Stimulated activated CD8-positive, alpha-beta memory T cell treated with anti-CD3 and anti-CD28 coated beads, Interleukin-4, amount 100 ng/mL, for 24 hours (primary cell): ENCODE measurements at places on chromosomes 11 and 22.

DNA sequence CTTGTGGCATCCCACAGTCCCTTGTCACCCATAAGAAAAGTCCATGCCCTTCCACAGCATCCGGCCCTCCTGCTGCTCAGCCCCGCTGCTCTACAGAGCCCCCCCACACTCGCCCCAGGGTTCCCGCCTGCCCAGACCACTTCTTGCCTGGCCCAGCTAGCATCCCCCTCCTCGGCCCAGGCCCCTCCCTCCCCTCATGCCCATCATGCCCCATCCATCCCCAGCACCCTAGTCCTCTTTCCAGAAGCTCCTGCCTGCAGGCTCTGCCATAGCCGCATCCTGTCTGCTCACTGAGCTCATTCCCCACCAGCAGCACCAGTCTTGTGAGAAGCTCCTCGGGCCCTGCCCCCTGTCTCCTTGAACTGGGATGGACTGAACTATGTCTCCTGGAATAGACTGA, 54.4 kb downstream of the LINC01488 start:
- DNase-seq = no peak

DNA sequence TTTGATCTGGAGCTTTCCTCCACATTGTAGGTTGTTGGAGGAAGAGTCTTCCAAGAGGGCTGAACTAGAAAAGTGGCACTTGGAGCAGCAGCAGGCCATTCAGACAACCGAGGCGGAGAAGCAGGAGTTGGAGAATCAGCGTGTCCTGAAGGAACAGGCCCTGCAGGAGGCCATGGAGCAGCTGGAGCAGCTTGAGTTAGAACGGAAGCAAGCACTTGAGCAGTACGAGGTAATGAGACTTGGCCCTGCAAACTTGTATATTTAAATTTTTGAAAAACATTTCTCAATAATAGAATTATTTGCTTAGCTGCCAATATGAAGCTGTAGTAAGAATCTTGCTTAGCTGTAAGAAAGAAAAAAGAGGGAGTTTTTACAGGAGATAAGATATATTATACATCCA, 84.0 kb downstream of the SWAP70 start:
- DNase-seq = no peak

DNA sequence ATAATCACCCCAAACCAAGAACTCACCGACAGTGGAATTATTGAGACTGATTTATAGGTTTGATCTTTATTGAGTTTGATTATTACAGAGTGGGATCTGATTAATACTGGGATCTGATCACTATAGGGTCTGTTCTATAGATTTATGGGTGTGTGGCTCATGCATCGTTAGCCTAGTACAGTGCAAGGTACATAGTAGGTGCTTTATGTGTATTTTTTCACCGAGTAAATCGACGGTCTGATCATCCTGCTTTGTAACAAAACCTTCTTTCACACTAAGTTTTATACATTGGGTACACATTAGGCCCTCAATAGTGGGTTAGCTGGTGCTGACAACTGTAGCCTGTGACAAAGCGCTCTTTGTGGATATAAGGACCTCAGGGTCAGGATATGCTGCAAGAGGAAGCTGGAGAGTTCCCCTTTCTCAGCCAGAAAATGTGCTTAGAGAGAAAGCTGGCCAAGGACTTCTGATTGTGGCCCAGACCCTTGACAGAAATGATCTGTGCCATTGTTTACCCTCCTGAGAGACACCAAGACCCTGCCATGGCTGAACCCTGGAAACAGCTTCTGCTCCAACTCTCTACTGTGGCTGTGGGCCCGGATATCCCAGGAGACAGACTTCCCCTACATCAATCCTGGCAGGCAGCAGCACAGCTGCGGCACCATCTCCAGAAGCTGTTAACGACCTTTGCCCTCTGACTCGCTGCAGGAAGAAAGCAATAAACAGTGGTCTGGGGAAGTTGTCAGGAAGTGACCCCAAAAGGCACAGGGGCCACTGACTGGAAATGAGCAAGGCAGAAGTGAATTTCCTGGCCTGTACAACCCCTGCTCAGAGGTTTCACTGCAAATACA, 16.1 kb upstream of the TPP1 start:
- DNase-seq = no peak

DNA sequence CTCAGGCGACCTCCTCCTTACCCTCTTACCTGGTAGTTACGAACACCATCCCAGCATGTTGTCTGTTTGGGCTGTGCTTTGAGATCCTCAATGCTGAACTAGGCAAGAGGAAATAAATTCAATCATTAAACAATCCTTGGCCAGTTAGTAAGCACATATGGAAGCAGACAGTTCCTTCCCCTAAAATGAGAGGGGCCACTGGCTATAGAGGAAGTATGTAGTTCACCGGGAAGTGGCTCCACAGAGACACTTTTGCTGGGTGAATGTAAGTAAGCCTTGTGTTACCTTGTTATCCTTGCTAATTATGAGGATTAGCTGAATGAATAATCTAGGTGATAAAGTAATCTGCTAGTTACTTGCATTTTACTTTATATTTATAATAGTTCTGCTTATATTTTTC, 2.9 kb downstream of the THYN1 start:
- DNase-seq = no peak

- no peak for DNase-seq
These were observed 54.3 kb downstream of the SCUBE1 start for GRCh38 chr22:43288807-43289420.

- no peak for DNase-seq
These were observed 313.1 kb upstream of the PITPNB start for GRCh38 chr22:28232204-28232603.

DNA sequence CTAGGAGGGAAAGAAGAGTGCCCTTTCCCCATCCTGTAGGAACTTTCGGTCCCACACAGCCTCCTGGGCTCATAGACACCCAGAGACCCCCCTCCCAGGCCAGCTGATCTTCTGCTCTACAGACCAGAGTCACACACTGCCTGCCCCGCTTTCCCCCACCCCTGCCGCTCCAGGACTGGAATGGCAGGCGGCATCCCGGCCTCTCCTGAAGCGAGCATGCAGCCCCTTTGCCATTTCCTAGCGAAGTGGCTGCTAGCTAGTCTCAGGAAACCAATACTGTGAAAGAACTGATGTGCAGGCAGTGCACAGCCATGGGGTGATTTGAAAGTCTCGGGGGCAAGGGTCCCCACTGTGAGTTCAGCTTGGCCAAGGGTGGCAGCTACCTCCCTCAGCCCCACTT, 8.3 kb downstream of the PICK1 start:
- no peak for DNase-seq

DNA sequence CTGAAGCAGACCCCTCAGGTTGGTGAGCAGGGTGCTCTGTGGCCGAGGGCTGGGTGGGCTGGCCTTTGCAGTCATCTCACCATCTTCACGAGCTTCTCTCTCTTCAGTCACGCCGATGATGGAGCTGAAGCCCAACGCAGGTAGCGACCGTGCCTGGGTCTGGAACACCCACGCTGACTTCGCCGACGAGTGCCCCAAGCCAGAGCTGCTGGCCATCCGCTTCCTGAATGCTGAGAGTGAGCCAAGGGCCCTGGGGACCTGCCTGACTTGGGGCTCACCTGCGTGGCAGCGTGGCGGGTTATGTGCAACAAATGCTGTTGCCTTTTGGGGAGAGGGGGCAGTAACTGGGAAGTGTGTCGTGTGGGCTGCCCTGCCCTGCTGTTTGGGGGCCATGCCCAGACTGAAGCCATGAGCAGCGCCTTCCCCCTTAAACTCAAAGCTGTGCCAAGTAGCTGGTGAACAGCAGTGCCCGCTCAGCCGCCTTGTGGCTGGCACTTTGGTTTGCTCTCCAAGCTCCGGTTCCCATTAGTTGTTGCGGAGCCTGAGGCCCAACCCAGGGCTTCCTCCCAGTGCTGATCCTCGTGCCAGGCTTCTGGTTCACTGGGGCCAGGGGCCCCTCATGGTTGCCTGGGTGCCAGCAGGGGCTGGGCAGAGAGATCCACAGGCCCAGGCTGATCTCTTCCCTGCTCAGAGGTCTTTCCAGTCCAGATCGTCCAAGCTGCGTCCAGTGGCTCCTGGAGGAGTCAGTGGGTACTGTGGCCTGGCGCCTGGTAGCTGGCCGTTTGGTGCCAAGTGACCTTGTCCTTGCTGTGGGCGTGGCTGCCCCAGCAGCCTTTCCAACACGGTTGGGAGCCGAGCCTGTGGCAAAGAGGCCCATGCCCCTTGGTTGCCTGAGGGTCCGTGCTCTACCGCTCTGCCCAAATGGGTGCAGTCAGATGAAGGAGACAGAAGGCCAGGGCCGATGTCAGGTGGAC, 6.1 kb upstream of the ZDHHC8 start:
- no peak for DNase-seq

- no peak for DNase-seq
These were observed 130.9 kb upstream of the BLID start for GRCh38 chr11:122246874-122247273.

GRCh38 chr22:38075105-38075825, 8.7 kb downstream of the SLC16A8 start:
- no peak for DNase-seq

GRCh38 chr11:92050305-92050704, 174.3 kb upstream of the FAT3 start:
- no peak for DNase-seq

GRCh38 chr11:134118006-134118405, 49.1 kb downstream of the JAM3 start:
- no peak for DNase-seq

GRCh38 chr11:1878137-1879031, 13.3 kb downstream of the PRR33 start:
- DNase-seq = no peak

DNA sequence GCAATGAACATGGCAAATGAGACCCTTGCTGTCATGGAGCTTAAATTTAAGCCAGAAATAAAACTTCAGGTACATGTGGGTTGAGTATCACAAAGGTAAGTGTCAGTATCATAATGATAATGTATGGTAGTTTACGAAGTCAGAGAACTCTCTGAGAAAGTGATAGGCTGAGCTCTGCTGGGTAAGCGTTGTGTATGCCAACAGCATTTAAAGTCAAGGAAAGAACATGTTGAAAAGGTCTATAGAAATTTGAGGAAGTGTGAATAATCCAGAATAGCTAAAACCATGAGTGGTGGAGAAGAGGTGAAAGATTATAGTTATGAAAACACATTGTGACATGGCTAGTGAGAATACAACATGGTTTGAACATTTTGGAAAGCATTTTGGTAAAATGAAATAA, 17.4 kb upstream of the CTSC start:
- no peak for DNase-seq

GRCh38 chr11:67260406-67260805, 5.9 kb upstream of the GRK2 start:
- no peak for DNase-seq

DNA sequence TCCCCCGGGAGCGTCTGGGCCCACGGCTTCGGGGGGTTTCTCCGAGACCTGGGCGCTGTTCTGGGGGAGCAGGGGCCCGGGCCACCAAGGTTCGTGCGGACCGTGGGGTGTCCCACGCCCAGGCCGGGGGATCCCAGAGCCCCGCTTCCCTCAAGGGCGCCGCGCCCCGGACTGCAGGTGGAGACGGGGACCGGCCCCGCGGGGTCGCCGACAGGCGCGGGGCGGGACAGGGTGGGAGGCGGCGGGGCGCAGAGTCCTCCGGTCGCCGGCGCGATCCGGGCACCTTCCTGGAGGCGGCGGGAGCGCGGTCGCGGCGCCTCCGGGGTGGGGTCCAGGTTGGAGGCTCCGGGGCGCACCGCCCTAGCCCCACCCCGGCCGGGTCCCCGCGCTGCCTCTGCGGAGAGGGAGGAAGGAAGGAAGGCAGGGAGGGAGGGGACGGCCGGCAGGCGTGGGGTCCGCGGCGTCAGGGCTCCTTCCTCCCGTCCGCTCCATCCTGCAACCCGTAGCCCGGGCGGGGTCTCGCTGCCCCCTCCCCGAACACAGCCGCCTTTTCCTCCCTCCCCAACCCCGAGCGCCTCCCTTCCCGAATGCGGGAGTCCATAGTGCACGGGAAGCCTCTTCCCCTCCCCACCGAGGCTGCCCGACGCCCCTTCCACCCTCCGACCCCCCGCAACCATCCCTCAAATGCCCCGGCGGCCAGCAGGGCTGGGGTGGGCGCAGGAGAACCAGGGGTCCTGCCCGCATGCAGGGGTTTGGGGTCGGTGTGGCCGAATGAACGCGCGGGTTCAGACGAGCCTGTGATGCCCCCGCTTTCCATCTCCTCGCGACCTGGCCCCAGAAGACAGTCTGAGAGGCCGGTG, 4.3 kb upstream of the ZBED4 start:
- DNase-seq = no peak

- no peak for DNase-seq
These were observed 96.0 kb downstream of the EXT2 start for GRCh38 chr11:44191322-44192016.

DNA sequence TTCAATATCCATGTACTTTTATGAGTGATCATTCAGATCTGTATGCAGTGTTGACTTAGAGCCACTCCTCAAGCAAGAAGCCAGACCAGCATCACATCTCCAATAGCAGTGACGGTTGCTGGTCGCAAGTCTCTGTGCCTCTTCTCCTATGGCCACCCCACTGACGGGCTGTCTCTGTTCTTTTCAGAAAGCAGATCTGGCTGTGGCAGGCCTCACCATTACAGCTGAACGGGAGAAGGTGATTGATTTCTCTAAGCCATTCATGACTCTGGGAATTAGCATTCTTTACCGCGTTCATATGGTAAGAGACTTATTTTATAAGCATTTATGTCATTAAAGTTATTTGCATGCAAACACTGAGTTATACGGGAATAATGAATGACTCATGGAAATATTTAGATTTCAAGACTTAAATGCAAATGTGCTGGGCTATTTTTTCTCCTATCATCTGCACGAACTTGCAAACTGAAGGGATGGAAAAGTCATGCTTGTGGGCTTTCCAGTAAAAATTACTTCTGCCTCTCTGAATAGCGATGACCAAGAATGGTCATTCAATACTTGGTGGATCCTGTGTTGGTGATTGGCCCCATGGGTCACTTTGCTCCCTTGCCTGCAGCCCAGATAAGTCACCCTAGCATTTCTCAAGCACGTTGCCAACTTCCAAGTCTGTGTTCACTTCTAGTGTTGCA, 83.6 kb upstream of the TBCEL start:
- no peak for DNase-seq

- no peak for DNase-seq
These were observed 14.3 kb downstream of the ATP5MG start for GRCh38 chr11:118415739-118416068.

GRCh38 chr11:96332126-96332771, 10.7 kb downstream of the MAML2 start:
- no peak for DNase-seq

GRCh38 chr22:40240686-40241085, 63.0 kb downstream of the TNRC6B start:
- no peak for DNase-seq
